ENCODE measurements at places on chromosomes 1 and 21.

DNA sequence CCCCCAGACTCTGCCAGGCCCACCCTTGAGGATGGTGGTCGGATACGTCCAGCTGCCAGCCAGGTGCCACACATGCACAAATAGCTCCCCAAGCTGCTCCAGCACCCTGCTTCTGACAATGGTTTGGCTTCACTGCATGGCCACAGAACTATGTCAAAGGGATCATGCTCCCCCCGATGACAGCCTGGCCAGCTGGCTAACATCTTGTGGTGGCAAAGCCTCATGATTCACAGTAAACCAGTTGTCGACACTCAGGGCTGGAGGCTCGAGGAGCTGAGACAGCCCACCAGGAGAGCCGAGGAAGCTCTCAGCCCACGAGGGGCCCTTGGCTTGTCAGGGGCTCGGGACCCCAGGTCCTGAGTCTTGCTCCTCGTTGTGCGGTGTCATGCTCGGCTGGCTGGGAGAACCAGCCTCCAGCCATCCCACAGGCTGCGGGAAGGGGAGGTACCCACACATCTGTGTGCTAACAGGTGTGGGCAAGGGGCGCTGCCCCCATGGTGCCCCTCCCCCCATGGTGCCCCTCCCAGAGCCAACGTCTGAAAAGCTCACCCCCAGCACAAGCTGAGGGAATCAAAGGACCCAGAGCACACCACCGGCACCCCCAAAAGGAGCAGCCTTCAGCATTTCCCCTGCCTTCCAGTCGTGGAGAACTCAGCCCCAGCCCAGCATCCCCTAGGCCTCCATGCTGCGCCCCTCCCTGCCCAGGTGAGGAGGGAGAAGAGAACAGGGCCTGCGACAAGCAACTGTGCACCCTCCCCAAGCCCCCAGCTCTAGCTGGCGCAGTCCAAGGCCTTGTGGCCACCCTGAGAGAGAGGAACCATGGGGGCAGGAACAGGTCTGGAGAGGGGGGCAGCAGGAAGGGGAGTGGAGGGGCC lies 41.2 kb downstream of the KIF21B start:
- no peak for DNase-seq

- no peak for DNase-seq
Observed at GRCh38 chr1:89900791-89901708, 80.2 kb downstream of the LRRC8D start.

- no peak for DNase-seq
Observed at GRCh38 chr1:236578661-236579060, 25.7 kb downstream of the HEATR1 start.

DNA sequence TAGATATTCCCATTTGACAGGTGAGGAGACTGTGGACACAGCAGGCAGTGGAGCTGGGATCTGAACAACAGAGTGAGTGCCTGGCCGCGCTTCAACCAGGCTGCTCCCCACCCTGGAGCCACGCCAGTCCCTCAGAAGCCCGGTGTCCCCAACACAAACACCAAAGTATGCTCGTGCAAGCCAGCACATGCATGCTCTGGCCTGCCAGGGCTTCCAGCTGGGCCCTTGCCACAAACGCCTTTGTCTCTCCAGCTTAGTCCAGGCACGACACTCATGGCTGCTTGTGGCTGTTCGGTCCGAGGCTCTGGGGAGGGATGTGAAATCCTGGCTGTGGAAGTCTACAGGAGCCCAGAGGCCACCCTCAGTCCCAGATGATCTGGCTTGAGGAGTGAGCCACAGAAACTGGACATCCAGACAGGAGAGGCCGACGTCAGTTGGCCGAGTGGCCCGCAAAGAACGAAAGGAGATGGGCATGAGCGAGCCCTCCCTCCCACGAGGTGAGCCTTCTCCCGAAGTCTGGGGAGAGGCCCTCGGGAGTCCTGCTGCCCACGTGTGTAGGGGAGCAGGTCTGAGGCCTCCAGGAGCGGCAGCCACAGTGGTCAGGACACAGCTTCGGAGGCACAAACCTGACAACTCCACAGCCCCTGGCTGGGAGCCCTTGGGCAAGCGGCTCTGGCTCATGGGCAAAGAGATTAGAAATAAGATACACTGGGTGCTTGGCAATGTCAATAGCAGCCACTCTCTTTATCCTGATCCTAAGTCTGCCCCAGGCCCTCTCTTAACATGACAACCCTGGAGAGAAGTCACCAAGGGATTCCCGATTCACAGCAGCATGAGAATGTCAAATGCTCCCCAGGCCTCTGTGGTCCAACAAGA lies 117.1 kb upstream of the IFFO2 start:
- DNase-seq, result peak; percentile 18

GRCh38 chr1:51564124-51564523 lies 45.1 kb upstream of the EPS15 start:
- no peak for DNase-seq

DNA sequence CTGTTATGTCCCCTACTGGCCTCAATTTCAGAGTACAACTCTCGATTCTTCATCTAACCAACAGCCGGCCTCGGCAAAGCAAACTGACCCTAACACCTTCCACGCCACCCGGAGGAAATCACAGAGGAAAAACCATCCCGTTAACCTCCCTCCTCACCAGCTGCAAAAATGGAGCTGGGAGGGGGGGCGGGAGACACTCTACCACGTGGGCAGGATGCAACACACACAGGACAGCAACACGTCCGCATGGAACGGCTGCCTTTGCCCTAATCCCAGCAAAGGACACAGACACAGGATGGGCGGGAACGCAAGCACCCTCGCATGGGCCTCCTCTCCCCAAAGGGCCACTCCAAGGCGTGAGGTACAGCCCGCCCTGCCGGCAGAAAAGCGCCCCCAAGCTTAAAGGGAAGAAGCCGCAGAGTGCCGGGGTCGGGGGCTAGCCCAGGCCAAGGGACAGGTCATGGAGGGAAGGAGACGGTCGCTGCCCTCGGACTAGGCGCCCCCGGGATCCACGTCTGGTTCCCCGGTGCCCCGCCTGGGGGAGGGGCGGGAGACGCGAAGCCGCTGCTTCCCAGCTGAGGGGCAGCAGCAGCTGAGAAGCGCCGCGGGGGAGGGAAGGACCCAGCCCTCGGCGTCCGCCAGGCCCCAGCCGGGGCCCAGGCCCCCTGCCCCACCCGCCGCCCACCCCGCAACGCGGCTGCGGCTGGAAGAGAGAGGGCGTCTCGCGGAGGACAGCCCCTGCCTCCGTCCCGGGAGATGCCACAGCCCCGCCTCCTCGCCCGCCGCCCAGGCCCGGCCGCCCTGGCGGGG lies 590 bp downstream of the FOXJ3 start:
- DNase-seq, result peak; percentile 72

- no peak for DNase-seq
Observed at GRCh38 chr1:201694608-201695335, 134.2 kb upstream of the IPO9 start.

- DNase-seq, result no peak
Observed at GRCh38 chr1:74470251-74470650, 42.2 kb downstream of the LRRC53 start.

DNA sequence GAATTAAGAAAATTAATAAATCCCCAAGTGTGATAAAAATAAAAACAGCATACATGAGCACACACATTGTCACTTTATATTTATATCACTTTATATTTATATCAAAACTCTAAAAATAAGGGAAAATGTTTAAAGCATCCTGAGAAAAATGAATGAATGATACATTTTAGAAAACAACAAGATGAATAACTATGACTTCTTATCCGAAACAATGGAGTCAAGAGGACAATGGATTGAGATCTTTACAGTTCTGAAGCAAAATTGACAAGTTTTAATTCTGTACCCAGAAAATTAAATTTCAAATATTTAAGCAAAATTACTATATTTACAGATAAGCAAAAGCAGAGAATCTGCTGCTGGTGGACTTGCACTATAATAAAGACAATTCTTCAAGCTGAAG lies 512.6 kb downstream of the MRPL39 start:
- DNase-seq, result no peak

DNA sequence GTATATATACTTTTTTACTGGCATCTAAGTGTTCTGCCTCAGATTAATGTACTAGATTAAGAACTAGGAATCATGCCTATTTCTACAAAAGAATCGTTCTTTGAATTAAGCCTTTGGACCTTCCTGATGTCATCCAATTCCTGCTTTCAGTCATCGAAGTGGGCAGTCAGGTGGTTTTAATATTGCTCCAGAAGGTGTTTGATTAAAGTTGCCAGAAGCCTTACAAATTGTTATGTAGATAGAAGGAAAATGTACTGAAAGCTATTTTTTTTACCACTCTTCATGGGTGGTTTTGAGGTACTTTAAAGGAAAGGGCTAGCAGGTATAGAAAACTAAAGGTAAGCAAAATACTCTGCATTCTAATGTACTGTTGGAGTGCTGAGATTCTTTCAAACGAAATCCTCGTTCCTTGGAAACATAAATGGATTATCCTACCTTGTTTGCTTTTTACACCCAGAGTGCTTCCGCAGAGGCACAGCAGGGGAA lies 716 bp downstream of the CTBS start:
- no peak for DNase-seq

GRCh38 chr1:164693564-164694359 lies 134.8 kb downstream of the PBX1 start:
- no peak for DNase-seq

GRCh38 chr1:201591981-201592380 lies 53.1 kb downstream of the NAV1 start:
- DNase-seq, result no peak

GRCh38 chr21:14878971-14879370 lies 185.8 kb downstream of the NRIP1 start:
- DNase-seq, result no peak

DNA sequence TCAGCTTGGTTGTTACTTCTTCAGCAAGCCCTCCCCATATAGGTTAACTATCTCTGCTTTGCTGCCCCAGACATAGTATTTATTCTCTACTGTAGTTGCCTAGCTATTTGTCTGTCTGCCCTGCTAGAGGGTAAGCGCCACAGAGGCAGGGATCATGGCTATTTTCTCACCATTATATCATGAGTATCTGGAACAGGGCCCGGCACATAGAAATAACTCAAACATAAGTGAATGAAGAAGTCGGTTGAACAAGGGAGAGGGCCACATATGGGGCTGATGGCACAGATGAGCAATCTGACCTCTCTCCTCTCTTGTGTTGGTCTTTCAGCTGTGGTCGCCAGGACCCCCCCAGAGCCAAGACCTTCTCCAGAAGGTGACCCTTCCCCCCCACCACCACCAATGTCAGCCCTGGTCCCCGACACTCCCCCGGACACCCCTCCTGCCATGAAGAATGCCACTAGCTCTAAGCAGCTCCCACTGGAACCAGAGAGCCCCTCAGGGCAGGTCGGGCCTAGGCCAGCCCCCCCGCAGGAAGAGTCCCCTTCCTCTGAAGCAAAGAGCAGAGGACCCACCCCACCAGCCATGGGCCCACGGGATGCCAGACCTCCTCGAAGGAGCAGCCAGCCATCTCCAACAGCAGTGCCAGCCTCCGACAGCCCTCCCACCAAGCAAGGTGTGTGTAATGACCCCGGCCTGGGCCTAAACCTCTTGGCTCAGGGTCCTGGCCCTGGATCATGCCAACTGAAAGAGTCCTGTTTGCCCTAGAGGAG lies 14.9 kb downstream of the MAP7D1 start:
- DNase-seq, result no peak

- DNase-seq, result peak; percentile 20
Observed at GRCh38 chr1:206002871-206003801, at the start of gene RAB7B. Gene RAB7B, minus strand, starts transcription at chr1:206003395. Its CDS starts 9,260 bp downstream, at chr1:205994135.

GRCh38 chr1:79012500-79012899 lies 6.0 kb upstream of the ADGRL4 start:
- no peak for DNase-seq

- no peak for DNase-seq
Observed at GRCh38 chr1:234658138-234658537, 48.2 kb upstream of the IRF2BP2 start.

DNA sequence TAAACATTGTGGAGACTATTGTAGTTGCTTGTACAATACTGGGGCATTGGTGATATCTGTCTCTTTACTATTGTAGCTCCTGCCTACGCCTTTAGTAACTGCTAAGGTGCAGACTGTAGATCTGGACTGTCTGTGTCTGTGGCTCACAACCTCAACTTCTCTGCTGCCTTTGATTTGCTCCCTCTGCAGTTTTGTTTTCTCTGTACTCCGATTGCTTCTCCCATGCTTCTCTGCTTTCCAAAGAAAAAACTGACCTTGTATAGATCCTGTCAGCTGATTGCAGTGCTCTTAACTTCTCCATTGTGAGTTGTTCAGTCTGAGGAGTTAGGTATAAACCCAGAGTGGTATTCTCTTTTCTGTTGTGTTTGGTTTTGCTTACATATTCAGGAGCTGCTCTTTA lies 15.3 kb downstream of the MAGI3 start:
- no peak for DNase-seq

DNA sequence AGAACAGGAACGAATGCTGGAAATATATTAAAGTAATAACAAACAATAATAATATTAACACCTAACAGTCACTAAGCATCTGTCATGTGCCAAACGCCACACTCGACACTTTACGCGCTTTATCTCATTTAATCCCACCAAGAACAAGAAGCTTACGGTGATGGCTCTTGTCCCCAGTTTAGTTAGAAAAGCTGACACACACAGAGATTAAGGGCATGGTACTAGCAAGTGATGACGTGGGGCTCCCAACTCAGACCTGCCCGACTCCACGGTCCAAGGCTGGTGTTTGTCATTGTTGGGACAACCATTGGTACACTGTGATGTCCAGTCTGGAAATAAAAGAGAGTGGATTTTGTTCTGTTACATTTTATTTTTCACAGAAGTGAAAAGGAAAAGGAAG lies 41.1 kb upstream of the KIF26B start:
- DNase-seq, result no peak

DNA sequence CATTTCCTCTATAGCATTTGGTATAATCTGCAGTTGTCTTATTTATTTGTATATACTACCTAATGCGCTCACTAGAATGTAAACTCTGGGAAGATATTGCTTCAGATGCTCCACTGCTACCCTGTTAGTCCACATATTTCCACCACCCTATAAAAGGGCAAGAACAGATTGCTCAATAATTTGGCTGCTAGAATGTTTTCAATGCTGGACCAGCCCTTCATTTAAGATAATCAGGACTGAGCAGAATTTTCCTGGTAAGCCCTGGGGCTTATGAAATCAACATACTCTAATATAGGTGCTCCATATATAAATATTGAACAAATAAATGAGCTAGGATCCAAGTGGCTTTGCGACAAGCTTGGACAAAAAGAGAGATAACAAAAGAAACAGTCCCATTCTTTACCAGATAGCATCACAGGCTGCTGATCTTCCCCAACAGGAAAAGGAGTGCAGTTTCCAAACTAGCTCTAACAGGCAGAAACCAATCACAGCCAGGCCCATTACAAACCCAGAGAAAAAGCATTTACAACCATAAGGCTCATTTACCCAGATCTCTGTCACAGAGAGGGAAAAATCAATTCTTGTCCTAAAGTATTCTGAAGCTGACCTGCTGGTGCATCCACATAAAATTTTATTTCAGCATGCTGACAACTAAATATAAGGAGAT lies 8.3 kb downstream of the BCAR3 start:
- no peak for DNase-seq
